ENCODE measurements at places on chromosomes 5 and 9.

GRCh38 chr5:2148312-2149194 is 265.8 kb upstream of the IRX4 start:
- DNase-seq = no peak

- no peak for DNase-seq
Observed at GRCh38 chr9:3475300-3476020, 50.3 kb downstream of the RFX3 start.

- DNase-seq = no peak
Observed at GRCh38 chr9:37917313-37917731, 13.4 kb upstream of the SLC25A51 start.

GRCh38 chr5:1392801-1393565 is 48.1 kb upstream of the CLPTM1L start:
- DNase-seq = no peak

DNA sequence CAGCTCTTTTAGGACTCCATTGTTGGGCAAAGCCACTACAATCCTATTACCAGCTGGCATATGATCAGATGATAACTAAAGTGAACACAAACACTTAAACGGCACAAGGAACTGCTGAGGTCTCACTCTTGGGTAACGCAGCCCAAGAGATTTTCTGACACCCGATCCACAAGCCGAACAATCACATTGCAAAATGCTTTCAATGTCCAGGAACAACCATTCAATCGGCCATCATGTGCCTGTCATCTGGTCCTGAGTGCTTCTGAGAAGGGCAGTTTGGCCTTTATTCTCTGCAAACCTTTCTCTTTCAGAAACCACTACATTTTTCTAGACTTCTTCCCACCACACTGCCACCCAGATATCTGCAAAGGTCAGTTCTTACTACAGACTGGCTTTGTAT is 283.1 kb downstream of the GLIS3 start:
- DNase-seq = no peak

- no peak for DNase-seq
Observed at GRCh38 chr5:148844433-148845280, 18.2 kb downstream of the ADRB2 start.

- no peak for DNase-seq
Observed at GRCh38 chr5:174273325-174273724, 227.8 kb downstream of the NSG2 start.

GRCh38 chr5:135497971-135498636 is 37.7 kb downstream of the NEUROG1 start:
- DNase-seq = peak; percentile 13
